ENCODE measurements at places on chromosomes 2 and 18.

- DNase-seq = no peak
These were observed 51.4 kb downstream of the TTC39C start for GRCh38 chr18:24065906-24066305.

- no peak for DNase-seq
These were observed 291.4 kb upstream of the RND3 start for GRCh38 chr2:150778828-150779227.

- DNase-seq = no peak
These were observed 4.1 kb downstream of the RNPEPL1 start for GRCh38 chr2:240572141-240573031.

GRCh38 chr2:122203523-122203922 lies 448.1 kb downstream of the TSN start:
- DNase-seq = no peak

DNA sequence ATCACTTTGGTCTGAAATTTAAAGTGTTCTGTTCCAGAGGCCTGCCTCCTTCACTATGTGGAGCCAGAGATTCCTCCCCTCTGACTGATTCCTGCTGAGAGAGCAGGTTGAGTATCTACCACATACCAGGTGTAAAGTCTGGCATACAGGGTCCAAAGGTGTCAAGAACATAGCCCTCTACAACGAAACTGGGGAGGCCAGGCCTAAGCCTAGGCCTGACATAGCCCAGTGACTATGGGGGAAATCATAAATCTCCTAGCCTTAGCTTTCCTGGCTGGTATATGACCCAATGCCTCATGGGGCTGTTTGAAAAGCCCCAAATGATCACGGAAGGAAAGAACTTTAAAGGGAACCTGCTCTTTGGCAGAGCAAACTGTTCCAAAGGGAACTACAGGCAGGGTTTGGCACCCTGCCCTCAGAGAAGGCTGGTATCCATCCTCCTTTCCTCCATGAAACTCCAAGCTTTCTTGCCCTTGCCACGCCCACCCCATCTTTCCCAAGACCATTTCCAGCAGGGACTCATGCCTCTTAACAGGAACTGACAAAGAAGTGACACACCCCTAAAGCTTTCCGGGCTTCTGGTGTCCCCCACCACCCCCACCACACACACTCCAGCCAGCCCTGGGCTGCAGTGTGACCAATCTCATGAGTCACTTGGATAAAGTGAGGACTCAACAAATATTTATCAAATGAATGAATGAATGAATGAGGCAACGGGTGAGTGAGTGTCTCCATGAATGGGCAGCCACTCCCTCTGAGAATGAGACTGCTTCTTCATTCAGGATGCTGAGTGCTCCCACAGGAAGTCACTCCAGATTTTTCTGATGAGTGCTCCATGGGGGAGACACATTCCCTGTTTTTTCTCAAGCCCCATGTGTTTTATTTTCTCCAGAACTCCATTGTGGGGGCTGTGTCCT lies 114.5 kb upstream of the STPG4 start:
- peak; percentile 83 for DNase-seq

- DNase-seq = no peak
These were observed 39.6 kb upstream of the DAPL1 start for GRCh38 chr2:158755310-158756087.

DNA sequence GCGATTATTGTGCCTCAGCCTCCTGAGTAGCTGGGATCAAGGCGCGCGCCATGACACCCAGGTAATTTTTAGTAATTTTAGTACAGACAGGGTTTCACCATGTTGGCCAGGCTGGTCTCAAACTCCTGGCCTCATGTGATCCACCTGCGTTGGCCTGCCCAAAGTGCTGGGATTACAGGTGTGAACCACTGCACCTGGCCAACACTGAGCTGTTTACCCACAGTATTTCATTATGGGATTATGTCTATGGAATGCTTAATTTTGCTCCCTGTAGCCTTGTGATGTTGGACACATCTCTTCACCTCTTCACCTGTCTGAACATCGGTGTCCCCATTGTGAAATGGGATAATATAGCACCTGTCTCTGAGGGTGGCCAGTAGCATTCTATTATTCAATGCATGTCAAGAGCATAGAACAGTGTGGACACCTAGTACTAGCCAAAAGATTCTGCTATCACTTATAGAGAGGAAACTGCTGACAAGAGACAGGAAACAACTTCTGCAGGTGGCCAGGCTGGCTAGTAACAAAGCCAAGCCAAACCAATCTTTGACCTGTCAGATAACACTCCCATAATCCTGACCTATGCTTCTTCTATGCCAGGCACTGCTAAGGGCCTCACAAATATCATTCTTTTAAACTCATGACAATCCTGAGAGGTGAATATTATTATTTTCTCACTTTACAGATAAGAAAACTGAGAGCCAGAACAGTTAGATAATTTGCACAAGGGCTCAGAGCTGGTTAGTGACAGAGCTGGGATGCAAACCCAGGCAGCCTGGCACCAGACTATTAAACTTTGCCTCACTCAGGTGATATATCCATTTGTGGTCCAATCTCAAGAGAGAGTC lies 29.4 kb upstream of the REEP1 start:
- no peak for DNase-seq

DNA sequence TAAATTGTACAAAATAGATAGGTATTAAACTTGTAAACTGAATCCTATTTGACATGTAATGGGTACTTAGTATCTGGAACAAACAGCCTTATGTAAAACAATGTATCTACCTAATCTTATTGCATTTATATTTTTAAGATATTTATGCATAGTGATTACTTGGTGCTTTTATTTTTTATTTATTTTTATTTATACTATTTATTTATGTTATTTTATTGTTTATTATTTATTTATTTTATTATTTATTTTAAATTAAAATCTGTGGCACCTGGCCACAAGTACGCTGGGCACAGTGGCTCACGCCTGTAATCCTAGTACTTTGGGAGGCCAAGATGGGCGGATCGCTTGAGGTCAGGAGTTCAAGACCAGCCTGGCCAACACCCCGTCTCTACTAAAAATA lies 26.9 kb downstream of the MRO start:
- no peak for DNase-seq
